ENCODE measurements at places on chromosomes 3 and 15.

GRCh38 chr3:146838221-146838620 lies 233.1 kb upstream of the PLSCR5 start:
- DNase-seq: no peak

- no peak for DNase-seq
These were observed 337.9 kb upstream of the IL12A start for GRCh38 chr3:159650726-159651125.

- no peak for DNase-seq
These were observed 343.5 kb downstream of the PDCD6IP start for GRCh38 chr3:34141841-34142337.

DNA sequence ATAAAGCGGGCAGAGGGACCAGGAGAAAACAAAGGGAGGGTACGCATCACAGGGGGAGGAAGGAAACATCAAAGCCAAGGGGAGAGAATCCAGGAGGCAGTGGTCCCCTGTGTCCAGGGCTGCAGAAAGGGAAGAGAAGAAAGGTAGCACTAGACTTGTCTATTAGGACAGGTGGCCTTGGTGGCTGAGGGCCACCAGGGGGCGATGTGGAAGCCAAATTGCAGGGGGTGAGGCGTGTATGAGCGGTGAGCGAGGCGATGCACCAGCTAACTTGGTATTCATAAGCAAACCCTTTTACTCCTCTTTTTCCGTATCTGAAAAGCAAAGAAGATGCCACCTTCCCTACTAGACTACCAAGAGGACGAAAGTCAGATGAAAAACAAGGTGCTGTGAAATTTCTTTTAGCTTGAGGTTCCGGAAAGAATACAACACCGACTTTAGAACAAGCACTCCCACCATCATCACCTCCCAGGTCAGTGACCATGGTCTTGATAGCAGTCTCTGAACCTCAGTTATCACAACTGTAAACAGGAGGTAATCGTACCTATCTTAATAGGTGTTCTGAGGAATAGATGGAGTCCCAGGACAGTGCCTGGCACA lies 654.4 kb upstream of the ADAMTS9 start:
- peak; percentile 26 for DNase-seq

DNA sequence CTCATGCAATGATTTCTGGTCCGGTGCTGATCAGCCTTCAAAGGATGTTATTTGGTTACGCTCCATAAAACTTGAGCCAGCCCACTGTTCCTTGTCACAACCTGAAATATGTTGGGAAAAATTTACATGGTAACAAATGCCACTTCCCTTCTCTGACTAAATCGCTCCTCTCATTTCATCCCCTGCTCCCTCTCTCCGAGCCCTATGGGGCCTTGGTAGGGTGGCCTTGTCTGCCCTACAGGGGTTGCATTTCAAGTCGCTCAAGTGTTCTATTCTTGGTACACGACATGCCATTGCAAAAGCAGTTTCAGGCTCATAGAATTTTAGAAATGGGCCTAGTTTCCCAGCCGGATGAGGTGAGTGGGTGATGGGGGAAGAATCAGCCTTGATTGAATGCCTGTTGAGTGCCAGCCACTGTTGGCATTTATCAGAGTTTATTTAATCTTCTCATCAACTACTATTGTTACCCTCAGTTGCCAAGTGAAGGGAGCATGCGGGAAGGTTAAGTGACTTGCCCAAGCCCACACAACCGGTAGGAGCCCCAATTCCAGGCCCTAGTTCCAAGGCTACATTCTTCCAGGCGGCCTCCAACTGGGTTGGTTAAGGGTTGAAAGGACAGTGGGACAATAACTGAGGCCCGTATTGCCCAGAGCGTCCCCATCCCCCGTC lies 961 bp upstream of the ABHD2 start:
- no peak for DNase-seq

DNA sequence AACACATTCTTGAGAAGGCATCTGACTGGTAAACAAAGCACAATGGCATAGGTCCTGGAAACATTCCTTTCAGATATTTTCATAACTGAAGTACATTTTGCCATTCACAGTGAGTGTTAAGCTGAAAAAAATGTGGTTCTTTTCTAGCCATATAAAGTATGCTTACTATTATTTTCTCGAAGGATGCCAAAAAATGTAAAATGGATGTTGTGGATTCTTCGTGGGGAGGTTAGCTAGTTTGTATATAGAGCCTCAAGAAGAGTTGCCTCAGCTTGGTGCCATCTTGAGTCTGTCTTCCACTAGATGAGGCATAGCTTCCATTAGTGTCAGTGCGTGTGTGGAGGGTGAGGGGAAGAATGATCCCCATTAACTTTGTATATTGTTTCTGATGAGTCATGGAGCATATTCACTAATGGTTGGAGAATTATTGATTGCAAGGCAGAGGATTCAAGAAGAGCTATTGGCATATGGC lies 4.1 kb downstream of the MBNL1 start:
- no peak for DNase-seq

DNA sequence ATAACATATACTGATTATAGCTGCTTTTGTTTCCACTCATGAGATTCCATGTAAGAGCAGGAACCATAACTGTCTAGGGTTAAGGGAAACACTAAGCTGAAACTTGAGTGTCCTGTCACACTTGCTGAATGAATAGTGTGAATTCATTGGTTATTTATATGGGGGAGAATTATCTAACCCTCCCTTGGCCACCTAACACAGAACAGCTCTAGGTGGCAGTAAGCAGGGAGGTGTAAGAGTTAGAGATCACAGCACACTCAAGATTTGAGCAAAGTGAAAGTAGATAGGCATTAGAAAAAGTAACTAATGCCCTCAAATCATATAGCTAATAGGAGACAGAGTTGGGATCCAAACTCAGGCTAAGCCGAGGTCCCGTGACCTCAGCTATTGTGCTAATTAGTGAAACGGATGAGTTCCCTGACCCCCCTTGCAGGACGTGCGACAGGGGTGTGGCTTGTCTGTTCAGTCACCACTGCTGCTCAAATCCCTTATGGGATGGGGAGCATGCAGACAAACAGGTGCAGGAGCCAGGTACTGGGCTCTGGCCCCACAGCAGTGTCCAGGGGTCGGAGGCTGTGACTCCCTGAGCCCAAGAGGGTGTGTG lies 27.7 kb upstream of the ANO10 start:
- no peak for DNase-seq

DNA sequence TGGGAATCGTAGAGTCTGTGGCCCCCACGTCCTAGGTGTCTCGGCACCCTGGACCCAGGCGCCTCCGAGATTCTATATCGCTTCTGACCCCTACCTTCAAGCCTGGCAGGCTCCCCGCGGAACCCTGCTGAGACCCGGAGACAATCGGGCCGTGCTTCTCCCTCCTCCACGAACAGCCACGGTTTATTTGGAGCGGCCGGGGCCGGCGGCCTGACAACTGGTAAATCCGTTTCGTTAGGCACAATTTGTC lies 1.4 kb downstream of the GATA2 start:
- DNase-seq: no peak

DNA sequence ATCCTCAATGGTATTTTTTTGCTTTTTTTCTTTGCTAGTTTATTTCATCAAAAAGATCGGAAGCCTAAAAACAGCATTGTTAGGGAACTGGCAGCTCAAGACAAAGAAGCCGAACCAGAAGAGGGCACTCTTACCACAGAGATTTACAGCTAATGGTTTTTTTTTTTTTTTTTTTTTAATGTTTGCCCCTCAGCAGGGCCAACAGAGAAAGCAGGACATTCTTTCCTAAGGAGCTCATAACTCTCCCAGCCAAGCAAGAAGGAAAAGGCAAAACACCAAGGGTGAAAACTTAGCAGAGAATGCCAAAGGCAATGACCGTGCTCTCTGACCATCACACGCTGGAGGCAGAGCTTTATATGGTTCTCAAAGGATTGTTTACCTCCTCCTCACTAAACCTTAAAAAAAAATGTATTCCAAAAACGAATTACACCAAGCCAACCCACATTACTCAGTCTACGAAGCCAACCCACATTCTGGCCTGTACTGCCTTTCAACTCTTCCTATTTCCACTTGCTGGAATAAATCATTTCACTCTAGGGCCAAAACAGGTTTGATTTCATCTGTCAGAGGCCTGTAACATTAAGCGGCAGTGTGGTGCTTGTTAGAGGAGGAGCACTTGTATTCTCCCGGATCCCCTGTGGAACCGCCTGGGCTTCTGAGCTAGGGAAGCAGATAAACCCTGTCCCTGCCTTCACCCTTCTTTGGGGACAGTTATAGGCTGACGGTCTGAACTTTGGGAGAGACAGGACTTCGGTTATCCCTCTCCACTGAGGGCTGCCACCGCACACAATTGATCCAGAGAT lies 35.6 kb upstream of the GYG1 start:
- peak; percentile 75 for DNase-seq

DNA sequence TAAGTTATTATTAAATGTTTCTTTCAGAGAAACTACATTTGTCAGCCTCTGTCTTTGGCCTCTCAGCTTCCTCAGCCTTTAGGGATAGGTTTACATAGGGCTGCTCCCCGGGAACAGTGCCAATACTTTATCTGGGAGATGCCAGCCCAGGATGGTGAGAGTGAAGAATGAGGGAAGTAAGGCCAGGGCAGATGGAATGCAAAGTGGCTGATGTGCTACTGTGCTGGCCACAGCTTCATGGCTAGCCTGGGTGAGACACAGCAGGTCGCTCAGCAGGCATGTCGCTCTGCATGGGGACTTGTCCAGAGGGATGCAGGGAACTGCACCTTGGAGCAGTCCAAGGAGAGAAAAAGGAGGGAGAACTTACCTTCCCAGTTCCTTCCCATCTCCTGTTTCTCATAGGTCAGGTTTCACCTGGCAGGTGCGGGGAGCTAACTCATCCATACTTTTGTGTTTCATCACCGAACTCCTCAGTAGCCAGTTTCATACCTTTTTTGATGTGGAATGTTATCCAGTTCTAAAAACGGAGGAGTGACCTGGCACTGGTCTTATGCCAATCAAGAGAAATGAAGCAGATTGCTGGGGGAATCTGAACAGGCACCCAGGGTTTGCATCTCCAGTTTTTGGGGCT lies 30.9 kb upstream of the C15orf39 start:
- DNase-seq: no peak

DNA sequence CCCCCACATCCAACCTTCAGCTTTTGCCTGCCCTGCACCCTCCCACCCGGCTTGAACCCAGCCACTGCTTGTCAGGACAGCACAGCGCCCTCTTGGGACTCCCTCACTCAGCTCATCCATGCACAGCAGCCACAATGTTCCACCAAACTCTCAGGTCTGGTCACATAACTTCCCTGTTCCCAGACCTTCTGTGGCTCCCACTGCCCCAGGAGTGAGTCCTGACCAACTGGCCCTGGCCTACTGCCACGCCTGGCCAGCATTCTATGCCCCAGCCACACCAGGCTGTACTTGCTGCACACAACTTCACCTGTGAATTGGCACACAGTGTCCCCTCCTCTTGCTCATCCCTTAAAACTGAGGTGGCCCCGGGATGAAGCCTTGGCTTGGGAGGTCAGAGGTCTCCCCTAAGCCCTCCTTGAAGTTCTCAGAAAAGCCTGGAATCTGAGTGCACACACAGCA lies 21.0 kb downstream of the PLXNB1 start:
- no peak for DNase-seq

GRCh38 chr15:51536965-51537574 lies 85.5 kb downstream of the DMXL2 start:
- DNase-seq: peak; percentile 7

GRCh38 chr3:154130540-154130939 lies 9.3 kb downstream of the ARHGEF26 start:
- DNase-seq: no peak

- DNase-seq: no peak
These were observed 21.1 kb upstream of the ST6GAL1 start for GRCh38 chr3:186909078-186909853.

- no peak for DNase-seq
These were observed 135.1 kb upstream of the UBP1 start for GRCh38 chr3:33575311-33575710.

Measured in pons (tissue), 1 donor.